ENCODE measurements at places on chromosomes 4 and X.

DNA sequence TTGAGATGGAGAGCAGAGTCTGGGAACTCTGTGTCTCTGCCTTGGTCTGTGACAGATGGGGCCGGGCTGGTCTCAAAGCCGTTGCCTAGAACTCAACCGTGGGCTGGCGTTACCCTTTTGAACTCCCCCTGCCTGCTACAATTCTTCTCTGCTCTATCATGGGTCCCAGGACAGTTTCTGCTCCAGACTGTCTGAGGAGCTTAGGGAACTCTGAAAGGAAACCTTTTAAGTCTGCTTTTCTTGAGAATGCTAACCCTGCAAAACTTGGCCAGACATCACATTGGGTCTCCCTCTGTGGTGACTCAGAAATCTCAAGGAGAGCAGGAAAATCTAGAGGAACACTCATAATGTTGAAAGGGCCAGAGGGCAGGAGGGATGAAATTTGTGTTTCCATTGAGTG, 240.6 kb downstream of the CBR4 start:
- no peak for DNase-seq

- DNase-seq: no peak
Measured at GRCh38 chr4:16862697-16863096, 35.7 kb downstream of the LDB2 start.

GRCh38 chr4:1477045-1477840, 71.0 kb upstream of the NKX1-1 start:
- DNase-seq: no peak

DNA sequence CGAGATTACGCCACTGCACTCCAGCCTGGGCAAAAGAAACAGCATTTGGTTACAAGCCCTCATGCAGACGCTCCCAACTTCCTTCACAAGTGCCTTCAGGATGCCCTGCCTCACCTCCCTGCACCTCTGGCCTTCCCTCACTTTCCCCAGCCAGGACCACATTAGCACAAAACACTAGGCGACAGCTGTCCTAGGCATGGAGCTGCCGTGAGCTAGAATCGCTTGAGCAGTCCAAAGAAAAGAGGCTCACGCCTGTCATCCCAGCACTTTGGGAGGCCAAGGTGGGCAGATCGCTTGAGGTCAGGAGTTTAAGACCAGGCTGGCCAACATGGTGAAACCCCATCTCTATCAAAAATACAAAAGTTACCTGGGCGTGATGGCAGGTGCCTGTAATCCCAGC, 15.8 kb downstream of the RNF212 start:
- no peak for DNase-seq

DNA sequence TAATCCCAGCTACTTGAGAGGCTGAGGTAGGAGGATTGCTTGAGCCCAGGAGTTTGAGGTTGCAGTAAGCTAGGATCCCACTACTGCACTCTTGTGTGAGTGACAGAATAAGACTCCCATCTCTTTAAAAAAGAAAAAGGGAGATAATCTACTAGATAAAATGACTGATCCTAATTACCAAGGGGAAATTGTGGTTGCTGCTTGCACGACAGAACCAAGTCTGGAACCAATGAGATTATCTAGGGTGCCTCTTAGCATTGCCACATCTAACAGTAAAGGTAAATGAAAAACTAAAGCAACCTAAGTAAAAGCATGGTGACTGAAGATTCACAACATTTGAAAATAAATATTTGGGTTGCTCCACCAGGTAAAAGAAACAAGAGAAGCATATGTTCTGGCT, 185.1 kb downstream of the PDHA2 start:
- no peak for DNase-seq

- DNase-seq: no peak
Measured at GRCh38 chrX:109902665-109903064, 100.2 kb upstream of the TMEM164 start.

GRCh38 chr4:7295197-7295910, 103.0 kb downstream of the SORCS2 start:
- peak; percentile 81 for DNase-seq

GRCh38 chr4:151887816-151888180, 127.0 kb upstream of the GATB start:
- no peak for DNase-seq

GRCh38 chrX:68833855-68834331, 5.1 kb downstream of the EFNB1 start:
- DNase-seq: no peak

DNA sequence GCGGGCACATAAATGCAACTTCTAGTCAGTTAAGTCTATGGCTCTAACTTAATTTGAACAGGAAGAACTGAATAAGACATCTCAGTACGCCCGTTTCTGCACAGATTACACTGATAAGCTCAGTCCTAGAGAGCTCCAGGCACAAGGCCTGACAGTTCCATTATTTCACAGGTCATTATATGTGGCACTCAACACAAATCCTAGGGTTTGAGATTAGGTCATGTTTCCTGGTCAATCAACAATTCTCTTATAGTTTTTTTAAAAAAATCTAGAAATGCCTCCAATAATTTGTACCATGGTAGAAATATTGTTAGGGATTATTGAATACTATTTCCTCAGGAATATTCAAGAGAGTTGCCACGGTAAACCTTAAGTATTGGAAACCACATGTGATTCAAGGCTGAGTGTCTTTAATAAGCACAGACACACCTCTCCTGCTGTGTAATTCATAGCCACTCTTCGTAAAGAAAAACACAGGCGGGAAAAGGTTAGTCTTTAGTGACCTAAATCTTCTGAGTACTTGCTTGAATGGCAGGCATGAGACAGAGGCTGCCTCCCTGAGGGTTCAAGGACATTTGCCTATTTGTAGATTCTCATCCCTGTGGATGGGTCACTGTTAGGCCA, 342.9 kb upstream of the ADGRL3 start:
- no peak for DNase-seq

- DNase-seq: no peak
Measured at GRCh38 chrX:16160729-16161128, 6.6 kb upstream of the MAGEB17 start.

- DNase-seq: no peak
Measured at GRCh38 chrX:45360571-45360970, 159.9 kb upstream of the DIPK2B start.

DNA sequence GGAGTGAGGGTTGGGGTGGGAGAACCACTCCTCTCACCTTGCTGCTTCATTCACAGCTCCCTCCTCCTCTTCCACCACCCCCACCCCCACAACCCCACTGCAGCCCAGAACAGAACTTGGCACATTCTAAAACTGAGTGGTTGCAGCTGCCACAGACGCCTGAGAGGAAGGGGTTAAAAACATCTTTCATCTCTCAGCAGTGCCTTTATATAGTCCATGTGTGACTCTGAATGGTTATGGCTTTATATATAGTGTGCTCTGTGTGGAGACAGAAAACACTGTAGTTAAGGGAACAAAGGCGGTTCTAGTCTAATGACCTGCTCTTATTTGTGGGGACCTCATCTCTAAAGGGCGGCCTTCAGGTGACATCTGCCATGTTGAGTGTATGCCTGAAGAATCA, 144.8 kb downstream of the BCOR start:
- DNase-seq: no peak

GRCh38 chr4:53315300-53315699, 50.6 kb downstream of the SCFD2 start:
- no peak for DNase-seq

GRCh38 chrX:106936246-106936645, 16.0 kb downstream of the CLDN2 start:
- DNase-seq: no peak

GRCh38 chr4:20319825-20320612, 68.3 kb downstream of the SLIT2 start:
- no peak for DNase-seq
